ENCODE measurements at places on chromosomes 5 and 9.

- no peak for DNase-seq
Observed at GRCh38 chr9:129586685-129587084, 34.2 kb downstream of the C9orf50 start.

- DNase-seq: no peak
Observed at GRCh38 chr9:12856603-12857002, 81.8 kb downstream of the LURAP1L start.

GRCh38 chr5:126067404-126067803 is 355.8 kb upstream of the GRAMD2B start:
- DNase-seq: no peak

GRCh38 chr5:1429066-1429465 is 16.2 kb downstream of the SLC6A3 start:
- DNase-seq: no peak

GRCh38 chr9:114461468-114461867 is 43.8 kb downstream of the WHRN start:
- no peak for DNase-seq

GRCh38 chr5:112121258-112121657 is 297.8 kb downstream of the EPB41L4A start:
- no peak for DNase-seq

- no peak for DNase-seq
Observed at GRCh38 chr9:93671020-93671338, 94.6 kb downstream of the PHF2 start.

DNA sequence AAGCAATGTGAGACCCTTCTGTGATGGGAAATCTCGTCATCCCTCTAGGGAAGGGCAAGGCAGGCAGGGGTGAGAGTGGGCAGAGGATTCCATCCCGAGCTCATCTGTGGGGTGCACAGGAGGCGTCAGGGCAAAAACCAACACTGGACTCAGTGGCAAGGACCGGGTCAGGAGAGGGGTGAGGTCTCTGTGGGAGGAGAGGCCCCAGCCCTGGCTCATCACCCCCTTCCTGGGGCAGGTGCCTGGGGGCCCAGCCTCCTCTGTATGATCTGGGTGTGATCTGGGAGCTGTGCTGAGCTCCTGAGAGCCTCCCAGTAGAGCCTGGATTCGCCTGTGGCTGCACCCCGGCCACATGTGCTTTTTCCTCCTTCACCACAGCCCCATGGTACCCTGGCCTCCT is 597 bp downstream of the SPATA31E1 start:
- no peak for DNase-seq

DNA sequence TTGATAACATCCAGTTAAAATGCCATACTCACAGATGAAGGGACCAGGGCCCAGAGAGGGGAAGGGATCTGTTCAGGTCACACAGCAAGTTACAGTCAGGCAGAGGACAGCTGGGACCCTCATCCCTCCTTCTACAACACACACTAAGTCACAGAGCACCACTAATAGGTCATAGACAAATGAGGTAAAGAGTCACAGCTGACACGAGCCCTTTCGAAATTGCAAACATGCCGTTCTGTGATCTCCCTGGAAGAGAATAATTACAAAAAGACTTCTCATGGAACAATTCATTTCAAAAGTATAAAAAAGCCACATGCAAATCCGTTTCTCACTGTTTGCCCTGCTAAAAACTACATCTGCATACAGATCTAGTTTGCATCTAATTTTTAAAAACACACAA is 15.5 kb downstream of the IGFBPL1 start:
- DNase-seq: no peak

- DNase-seq: no peak
Observed at GRCh38 chr5:110757118-110757729, 18.4 kb downstream of the SLC25A46 start.

DNA sequence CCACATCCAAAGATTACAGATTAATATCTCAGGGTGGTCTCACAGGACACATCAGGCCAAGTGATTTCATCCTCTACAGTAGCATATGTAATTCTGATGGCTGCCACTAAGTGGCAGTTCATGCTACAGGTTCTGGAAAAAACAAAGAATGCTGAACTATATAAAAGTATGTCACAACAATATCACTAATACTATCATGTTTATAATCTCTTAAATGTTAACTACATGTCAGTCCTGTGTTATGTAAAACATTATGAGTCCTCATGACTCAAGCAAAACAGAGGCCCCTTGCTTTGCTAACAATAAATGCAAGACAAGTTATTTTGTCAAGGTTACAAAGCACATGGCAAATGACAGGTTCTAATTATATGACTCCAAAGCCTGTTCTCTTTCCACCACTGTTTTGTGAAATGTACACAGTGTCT is 233.2 kb downstream of the FBXL17 start:
- no peak for DNase-seq

DNA sequence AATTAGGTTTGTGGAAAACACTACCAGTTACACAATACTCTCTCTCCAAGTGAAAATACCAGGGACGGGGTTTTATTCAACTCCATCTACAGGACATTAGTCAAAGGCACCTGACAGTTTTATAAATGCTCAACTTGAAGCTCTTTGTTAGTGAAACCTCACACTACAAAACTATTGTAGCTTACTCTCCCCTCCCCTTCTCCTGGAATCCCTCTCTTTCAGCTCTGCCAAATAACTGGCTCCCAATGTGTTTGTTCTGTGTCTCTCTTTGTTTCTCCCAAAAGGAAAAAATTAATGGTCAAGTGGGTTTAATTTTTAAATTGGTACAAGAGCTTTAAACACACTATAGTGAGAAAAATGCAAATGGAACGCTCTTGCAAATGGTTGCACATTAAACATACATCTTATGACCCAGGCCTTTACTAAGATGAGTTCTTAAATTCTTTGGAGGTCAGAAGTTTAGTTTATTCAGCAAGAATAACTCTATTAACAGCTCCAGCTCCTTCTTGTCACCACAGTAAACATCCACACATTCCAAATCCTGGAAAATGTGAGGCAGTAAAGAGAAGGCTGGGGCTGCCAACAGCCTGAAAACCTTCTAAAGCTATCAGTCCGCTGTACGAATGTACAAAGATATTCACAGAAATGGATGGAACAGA is 48.4 kb downstream of the ZNF608 start:
- DNase-seq: no peak

GRCh38 chr5:138936968-138937345 is 61.8 kb upstream of the LRRTM2 start:
- DNase-seq: no peak

- DNase-seq: no peak
Observed at GRCh38 chr9:97889941-97890887, 32.1 kb downstream of the TRMO start.

- DNase-seq: no peak
Observed at GRCh38 chr5:61614606-61615005, 282.5 kb downstream of the ZSWIM6 start.

DNA sequence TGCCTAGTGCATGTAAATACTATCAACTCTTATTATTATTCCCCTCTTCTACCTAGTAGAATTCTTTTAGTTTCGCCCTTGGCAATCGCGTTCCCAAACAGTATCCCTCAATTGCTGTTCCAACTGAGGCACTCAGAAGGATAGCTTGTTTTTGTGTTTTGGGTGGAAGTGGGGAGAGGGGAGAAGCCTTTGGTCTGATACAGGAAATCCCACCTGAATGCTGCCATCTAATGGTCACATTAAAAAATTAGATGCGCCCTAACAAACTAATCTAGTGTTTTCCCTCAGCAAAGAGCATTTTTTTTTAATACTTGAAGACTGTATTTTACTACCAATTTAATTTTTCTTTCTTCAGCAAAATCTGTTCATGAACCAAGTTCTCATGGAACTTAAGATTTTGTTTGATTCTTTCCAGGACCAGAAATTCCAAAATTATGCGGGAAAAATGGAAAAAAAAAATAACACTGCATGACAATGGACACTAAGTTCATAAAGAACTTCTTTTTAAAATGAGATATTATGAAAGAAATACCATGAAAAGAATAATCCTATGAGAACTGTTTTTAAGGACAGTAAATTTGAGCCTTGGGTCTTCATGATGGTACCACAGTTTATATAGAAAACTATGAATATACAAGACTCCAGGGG is 22.2 kb upstream of the GLDC start:
- no peak for DNase-seq

DNA sequence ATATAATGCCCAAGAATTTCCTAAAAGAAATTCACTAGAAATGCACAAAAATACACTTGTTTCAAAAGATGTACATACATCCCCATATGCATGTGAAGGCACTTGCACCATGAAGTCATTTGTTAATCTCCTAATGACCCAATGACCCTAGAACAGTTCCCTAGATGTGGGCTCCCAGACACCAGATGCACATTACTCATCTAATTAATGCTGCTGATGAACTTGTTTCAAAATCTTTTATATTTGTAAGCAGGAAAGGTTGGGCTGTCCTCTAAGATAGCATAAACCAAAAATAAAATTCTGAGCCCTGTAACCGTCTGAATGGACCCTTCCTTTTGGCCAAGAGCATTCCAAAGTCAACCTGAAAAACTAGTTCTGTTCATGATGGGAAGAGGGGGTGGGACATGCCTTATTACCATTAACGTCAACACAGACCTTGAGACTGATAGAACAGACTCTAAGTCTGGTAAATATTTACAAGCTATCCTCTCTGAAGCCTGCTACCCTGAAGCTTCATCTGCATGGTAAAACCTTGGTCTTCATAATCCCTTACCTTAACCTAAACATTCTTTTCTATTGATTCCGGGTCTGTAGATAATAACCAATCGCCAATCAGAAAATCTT is 91.0 kb upstream of the DAPK1 start:
- DNase-seq: no peak

- DNase-seq: no peak
Observed at GRCh38 chr5:160701403-160701802, 150.6 kb downstream of the ATP10B start.

DNA sequence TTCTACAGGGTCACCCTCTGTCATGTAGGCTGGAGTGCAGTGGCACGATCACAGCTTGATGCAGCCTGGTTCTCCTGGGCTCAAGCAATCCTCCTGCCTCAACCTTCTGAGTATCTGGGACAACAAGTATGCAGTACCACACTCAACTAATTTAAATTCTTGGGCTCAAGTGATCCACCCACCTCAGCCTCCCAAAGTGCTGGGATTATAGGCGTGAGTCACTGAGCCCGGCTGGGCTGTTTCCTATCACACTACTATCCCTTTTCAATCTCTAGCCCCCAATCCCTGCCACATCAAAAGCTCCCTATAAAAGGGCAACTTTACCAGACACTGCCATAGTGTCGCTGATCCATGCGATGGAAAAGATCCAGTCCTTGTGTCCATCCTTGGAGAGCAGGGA is 20.4 kb downstream of the DCAF12 start:
- no peak for DNase-seq

- no peak for DNase-seq
Observed at GRCh38 chr5:53038196-53038847, 49.2 kb downstream of the ITGA2 start.

- DNase-seq: no peak
Observed at GRCh38 chr9:127977884-127978647, 2.7 kb downstream of the EEIG1 start.

DNA sequence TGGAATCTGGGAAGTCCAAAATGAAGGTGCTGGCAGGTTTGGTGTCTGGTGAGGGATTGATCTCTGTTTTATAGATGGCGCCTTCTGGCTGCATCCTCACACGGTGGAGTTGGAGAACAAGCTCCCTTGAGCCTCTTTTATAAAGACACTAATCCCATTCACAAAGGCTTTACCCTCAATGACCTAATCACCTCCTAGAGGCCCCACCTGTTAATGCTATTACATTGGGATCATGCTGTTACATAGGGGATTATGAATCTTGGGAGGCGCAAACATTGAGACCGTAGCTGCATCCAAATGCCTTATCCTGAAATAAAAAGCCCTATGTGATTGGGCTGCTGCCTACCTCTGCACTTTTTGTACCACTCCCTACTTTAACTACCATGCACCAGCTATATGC is 197.1 kb upstream of the HMHB1 start:
- DNase-seq: no peak

- DNase-seq: no peak
Observed at GRCh38 chr5:37552770-37553719, 173.9 kb downstream of the WDR70 start.

GRCh38 chr9:117028103-117028858 is 341.2 kb downstream of the TRIM32 start:
- DNase-seq: no peak

DNA sequence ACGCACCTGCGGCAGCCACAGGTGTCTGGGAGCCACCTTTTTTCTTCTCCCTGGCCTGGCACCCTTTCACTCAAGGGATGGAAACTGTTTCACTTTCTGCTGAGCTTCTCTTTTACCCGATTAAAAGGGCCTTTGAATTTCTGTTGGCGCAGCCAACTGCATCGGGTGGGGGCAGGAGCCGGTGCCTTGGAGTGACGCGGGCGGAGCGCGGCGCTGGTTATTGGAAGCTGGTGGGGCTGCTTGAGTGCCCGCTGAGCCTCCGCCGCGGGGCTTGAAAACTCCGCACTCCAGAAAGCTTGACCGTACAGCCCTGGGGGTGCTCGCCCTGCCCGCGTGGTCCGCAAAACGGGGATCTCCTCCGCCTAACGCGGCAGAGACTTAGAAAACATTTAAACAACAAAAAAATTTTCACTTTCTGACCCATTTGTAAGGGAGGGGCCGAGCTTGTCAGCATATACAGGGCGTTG is 52.0 kb upstream of the TJP2 start:
- DNase-seq: no peak

DNA sequence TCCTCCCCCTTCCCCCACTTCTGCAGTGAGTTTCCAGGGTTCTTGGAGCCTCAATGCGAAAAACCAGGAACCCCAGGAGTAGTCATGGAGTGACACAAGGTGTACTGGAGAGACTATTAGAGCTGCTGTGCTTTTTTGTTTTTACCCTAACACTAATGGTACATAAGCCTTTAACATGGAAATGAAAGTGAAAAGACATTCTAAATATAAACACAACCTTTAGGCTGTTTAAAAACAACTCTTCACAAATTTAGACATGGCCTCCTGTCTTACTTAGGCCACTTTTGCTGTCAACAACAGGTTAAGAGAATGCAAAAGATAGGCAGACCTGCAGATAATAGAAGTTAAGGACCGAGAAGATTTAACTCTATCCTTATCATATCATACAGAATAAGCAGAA is 232.2 kb downstream of the DENND1A start:
- DNase-seq: no peak

DNA sequence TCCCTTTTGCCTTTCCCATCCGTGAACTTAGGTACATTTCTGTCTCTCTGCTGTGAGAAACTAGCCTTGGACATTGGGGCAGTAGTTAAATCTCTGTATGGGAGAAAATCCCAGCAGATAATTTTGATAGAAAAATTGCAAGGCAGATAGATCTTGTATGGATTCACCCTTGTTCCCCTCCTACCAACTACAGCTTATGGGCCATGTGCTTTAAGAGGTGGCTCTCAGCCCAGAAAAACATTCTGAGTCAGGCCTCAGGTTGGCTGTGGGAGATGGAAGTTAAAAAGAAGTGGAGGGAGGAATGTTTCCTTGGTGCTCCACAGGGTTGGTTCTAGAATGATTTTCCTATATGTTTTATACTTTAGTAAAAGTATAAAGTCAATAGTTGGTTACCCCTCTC is 1.4 kb upstream of the KDM3B start:
- no peak for DNase-seq
